ENCODE measurements at places on chromosomes 11 and 22.

- DNase-seq: peak; percentile 22
Observed at GRCh38 chr11:2298795-2299761, 2.6 kb downstream of the C11orf21 start.

DNA sequence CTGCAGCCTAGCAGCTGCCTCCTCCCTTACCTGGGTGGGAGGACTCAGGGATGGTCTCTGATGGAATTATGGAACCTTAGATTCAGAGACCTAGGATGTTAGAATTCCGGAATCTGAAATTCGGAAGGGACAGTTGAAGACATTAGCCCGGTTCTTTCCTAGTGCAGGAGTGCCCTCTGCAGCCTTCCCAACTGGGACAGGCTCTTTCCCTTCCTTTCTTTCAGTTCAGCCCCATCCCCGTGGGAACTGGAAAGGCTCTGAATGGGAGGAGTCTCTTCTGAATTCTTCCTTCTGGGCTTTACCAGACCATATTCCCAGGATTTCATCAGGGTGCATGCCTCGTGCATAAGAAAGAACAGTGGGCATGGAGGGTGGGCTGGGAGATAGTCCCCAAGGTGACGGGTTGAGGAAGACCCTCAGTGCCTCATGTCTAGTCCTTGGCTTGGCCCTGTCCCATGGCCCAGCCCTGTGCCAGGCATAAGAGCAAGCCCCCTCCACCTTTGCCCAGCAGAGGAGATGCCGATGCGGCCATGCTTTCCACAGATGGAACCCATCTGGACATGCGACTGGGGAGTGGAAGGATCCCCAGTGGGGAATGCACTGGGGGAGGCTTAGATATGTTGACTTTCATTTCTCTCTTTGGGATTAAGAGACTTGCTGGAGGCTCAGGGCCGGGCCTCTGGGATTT is 14.4 kb downstream of the DNAJB13 start:
- no peak for DNase-seq

- DNase-seq: peak; percentile 93
Observed at GRCh38 chr11:65454696-65455456, 32.3 kb downstream of the NEAT1 start.

DNA sequence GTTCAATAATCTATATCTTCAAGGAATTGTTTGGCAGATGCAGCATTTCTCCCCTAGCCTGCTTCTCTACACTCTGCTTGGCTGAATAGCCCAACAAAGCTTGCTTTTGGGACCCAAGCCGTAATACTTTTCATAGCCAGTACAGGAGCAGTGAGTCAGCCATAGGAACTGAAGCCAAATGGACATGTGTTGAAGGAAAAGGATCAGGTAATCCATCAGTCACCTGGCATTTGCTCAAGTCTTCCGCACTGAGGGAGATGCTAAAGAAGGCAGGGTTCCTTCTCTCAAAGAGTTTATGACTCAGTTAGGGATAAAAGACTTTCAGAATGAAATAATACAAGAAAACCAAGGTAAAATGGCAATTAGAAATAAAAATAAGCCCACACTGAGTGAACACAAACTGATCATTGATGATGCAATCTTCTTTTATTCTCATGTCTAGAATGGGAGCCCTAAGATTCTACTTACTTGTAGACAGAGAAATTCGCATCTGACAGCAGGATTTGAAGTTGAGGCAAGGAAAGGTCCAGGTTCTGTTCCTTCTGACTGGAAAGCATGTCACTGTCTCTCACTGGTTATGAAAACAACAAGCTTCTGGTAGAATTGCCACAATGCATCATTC is 13.2 kb downstream of the C11orf87 start:
- DNase-seq: no peak

- DNase-seq: no peak
Observed at GRCh38 chr11:6156628-6157359, 13.3 kb downstream of the OR52B2 start.

- DNase-seq: no peak
Observed at GRCh38 chr11:69808667-69809086, 10.5 kb downstream of the FGF3 start.

GRCh38 chr11:75499423-75500190 is 26.1 kb downstream of the GDPD5 start:
- DNase-seq: no peak

DNA sequence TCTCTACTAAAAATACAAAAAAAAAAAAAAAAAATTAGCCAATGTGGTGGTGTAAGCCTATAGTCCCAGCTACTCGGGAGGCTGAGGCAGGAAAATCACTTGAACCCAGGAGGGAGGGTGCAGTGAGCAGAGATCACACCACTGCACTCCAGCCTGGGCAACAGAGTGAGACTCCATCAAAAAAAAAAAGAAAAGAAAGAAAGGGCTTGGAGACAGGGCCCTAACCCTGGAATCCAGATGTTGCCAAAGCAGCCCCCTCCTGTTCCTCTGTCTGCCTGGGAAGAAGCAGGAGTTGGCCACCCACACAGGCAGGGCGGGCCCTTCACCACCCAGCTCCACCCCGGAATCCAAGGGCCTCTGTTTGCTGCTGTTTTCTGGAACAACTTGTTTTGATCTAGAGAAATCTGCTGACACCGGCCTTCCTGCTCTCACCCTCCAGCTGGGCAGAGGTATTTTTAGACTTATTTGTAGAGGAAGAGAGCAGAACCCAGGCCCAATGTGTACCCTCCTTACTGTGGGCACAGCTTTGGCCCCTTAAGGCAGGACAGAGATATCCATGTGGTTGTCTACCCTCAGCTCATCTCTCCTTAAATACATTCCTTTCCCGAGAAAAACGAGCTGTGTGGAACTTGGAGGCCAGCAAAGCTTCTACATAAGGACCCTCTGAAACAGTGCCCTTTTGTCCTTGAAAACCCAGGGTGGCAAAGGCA is 2.7 kb upstream of the NEAT1 start:
- peak; percentile 90 for DNase-seq

DNA sequence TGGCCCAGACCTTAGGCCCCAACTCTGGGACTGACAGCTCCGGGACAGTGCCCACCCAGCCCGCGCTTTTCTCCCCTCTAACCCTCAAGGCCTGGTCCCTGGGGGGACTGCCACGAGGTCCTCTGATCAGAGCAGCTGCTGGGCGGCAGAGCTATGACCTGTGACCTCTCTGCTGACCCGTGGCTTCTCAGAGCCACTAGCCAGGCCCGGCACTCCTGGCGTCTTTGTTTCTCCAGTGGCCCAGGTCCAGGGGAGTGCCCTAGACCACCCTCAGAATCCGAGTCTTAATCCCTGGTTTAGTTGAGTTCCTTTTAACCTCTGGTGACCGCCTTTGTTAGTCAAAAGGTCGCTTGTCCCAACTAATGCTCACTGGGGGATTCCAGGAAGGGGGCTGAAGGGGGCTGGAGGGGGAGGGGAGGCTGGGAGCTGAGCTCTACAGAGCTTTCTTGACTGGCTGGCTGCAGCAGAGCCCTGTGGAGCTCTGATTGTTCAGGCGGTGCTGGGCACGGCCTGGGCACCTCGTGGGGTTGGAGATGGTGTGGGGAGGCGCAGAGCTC is 1.2 kb downstream of the FBLN1 start:
- DNase-seq: peak; percentile 52

- no peak for DNase-seq
Observed at GRCh38 chr11:3684129-3684818, 13.1 kb upstream of the CHRNA10 start.

GRCh38 chr22:43077121-43077877 is 11.9 kb downstream of the TTLL1 start:
- no peak for DNase-seq

DNA sequence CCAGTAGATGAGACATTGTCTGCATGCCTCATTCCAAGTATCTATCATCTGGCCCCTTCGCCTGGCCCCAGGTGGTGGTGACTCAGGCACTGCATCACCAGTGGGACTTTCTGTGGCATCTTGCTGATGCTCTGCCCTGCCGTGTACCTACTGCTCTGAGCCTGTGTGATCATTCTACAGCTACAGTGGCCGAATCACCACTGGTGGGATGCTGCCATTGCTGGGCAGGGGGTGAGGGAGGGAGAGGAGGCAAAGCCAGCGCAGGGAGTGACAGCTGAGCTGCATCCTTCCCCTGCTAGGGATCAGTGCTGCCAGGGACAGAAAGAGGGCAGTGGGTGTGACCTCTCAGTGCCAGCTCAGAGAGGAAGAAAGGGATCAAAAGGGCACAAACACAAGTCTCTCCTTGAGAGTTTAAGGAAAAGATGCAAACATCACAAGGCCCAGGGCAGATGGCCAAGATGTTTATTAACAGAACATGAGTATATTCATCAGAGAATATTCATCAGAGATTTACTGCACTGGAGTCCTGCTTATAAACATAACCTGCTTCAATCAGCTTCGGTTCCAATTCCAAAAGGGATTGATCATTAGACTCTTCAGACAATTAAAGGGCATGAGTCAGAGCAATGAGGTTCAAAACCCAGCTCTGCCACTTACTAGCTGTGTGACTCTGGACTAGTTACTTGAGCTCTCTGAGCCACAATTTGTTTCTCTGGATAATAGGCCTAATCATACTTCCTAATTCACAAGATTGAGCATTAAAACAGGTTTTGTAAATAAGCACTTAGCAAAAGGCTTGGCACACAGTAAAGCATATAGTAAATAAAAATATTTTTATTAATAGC is 109.8 kb downstream of the NAT10 start:
- no peak for DNase-seq

DNA sequence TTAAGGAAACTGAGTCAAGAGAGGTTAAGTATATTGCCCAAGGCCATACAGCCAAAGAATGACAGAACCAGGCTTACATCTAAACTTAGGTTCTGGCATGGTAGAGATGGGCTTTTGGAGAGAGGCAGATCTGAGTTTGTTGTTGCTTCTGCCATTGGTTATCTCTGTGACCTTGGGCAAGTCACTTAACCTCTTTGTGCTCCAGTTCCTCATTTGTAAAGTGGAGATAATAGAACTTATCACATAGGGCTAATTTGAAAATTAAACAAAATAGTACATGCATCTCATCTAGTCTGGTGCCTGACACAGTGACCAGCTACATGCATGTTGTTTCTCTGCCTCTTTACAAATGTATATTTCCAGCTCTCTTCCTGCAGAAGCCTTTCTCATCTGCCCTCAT is 47.0 kb upstream of the PLET1 start:
- DNase-seq: no peak

- DNase-seq: no peak
Observed at GRCh38 chr11:1912289-1912878, 7.1 kb upstream of the TNNT3 start.

DNA sequence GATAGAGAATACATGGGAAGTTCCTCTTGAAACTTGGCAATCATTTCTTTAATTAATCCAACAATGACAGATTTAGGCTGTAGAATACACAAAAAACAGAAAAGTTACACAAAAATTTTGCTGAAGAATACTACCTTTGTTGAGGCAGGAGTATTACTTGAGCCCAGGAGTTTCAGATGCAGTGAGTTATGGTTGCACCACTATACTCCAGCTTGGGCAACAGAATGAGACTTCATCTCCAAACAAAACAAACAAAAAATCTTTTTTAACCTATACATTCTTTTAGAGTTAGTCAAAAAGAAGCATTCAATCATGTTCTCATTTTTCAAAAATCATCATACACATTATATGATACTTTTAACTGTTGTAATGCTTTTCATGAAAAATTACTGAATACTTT is 22.1 kb downstream of the UEVLD start:
- DNase-seq: no peak

- DNase-seq: no peak
Observed at GRCh38 chr11:118921121-118921928, 4.4 kb downstream of the BCL9L start.

DNA sequence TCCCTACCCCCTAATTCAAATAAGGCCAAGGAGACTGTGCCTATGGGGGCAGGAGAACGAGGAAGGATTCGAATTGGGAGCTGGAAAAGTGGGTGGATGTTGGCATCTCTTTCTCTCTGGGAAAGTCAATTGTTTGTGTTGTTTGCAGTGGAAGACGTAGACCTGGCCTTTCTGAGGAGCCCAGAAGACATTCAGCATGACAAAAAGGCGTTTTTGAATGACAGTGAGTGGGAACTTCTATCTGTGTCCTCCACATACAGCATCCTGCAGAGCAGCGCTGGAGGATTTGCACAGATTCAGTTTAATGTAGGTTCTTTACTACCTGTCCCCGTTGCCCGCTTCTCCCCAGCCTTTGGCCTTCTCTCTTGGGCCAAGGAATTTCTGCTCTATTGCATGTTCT is 28.2 kb downstream of the HTR3B start:
- no peak for DNase-seq
